ENCODE measurements at places on chromosomes 3 and 15.

DNA sequence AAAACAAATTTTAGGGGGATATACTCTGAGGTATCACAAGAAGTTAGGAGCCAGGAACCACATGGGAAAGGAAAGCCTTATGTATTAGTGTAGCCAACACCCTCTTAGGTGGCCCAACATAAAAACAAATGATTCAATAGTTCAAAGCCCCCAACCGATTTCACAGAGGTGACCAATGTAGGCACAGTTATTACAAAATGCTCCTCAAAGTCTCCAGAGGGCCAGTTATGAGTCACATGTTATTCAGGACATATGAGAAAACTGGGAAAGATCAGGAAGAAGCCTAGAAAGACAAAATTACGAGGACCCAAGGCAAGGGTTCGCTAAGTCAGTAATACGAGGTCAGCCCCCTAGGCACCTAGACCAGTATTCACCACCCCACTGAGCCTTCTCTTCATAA, 29.9 kb upstream of the FBN1 start:
- DNase-seq, result no peak

GRCh38 chr15:64739156-64739555, 36.2 kb downstream of the RBPMS2 start:
- no peak for DNase-seq

- no peak for DNase-seq
Measured at GRCh38 chr3:156888576-156888975, 62.4 kb downstream of the LEKR1 start.

GRCh38 chr3:16053794-16054193, 120.7 kb upstream of the GALNT15 start:
- no peak for DNase-seq

DNA sequence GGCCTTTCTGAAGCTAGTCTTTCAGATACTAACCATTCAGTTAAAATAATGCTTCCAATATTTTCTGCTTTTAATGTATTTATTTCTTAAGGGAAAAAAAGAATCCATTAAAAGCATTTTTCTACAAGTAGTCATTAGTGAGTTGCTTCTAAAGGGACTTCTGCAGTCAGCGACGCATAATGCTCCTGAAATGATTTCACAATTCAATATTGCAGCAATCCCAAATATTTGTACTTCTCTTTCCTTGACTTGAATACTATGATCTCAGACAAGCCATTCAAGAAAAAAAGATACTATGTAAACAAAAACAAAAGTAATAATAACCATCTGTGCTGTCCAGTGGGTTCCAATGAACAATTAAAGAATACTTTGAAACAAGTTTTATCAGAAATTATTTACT, 681.0 kb downstream of the DIPK2A start:
- no peak for DNase-seq

GRCh38 chr3:155312781-155313180, 19.3 kb upstream of the STRIT1 start:
- DNase-seq, result no peak

All from stimulated activated CD8-positive, alpha-beta memory T cell treated with anti-CD3 and anti-CD28 coated beads, Interleukin-2, amount 100 ng/mL, for 1 hour (primary cell).